ENCODE measurements at places on chromosomes 13 and 19. TPM values are rescaled to one million over a fixed set of nuclear protein-coding genes. Genes with fewer than 3 reads are reported as not detected.

The OR2Z1 gene
- total RNA-seq = not detected

The LRRC8E gene
- total RNA-seq = 14.8 TPM

The PDE4C gene
- total RNA-seq = under 0.01 TPM

The PCDH9 gene
- total RNA-seq = 4.6 TPM

The TNFRSF19 gene
- total RNA-seq = 22.5 TPM

The CARS2 gene
- 73.5 TPM for total RNA-seq

The RGL3 gene
- total RNA-seq = 1.9 TPM

- DNase-seq = peak; percentile 85
These were observed 70.3 kb downstream of the DHRS12 start for GRCh38 chr13:51733374-51734298.

DNA sequence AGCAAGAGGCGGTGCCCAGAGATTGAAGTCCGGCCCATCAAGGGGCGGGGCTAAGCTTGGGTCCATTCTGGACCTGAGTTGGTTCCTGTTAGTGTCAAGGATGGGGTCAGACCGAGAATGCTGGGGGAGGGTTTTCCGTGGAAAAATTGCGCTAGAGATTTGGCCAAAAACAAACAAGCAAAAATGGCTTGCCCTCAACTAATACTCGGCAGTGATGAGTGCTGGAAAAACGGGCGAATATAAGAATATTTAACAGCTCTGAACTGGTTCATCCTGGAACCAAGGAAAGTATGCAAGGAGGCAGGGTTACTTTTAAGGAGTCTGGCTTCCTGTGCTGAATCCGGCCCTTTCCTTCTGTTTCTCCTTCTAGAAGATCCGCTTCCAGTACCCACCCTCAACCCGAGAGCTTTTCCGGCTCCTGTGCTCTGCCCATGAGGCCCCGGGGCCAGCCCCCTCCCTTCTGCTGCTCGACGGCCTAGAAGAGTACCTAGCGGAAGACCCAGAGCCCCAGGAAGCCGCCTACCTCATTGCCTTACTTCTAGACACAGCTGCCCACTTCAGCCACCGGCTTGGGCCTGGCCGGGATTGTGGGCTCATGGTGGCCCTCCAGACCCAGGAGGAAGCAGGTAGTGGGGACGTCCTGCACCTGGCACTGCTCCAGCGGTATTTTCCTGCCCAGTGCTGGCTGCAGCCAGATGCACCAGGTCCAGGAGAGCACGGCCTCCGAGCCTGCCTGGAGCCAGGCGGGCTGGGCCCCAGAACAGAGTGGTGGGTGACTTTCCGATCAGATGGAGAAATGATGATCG lies 880 bp downstream of the SWSAP1 start:
- no peak for DNase-seq

- DNase-seq = no peak
These were observed 698.0 kb downstream of the PCDH9 start for GRCh38 chr13:66532146-66532545.

DNA sequence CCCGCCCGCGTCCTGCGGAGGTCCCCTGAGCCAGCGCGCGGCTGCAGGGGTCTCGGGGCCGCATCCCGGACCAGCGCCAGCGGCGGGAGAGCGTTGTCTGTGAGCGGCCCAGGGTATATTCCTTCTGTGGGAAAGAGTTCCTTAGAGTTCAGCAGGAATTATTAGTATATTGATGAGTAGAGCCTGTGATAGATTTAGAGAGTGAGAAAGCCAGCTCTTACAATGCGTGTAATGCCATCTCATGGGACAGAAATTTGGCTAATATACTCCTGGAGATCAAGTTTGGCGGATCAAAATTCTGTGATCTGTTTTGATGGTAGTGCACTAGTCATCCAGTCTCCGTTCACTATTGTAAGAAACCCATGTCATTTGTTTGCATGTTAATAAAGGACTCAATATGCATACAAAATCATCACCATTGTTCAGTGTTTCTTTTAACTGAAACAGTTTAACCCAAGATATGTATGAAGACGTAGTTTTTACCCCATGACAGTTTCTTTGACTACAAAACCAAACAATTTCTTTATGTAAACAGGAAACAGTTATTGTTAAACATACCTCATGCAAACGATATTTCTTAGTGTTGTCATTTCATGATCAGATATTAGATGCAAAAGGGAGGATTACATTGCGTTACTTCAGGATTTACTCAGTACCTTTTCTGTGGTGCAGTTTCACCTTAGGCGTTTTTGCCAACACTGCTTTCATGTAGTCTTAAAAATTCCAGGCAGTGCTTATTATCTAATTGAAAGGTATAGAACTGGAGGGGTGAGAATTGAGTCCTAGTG lies 9.9 kb downstream of the TNFRSF19 start:
- DNase-seq = no peak

DNA sequence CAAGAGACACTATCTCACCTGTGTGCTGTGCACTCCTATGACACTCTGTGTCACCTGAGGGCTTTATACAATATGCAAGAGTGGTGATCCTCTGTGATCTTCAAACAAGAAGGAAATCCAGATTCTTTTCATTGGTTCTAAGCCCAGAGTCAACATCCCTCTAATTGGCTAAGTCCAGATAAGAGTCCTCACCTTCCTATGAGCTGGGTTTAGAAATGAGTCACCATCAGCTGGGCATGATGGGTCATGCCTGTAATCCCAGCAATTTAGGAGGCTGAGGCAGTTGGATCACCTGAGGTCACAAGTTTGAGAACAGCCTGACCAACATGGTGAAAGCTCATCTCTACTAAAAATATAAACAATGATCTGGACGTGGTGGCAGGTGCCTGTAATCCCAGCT lies 144.4 kb downstream of the ZNF675 start:
- no peak for DNase-seq

DNA sequence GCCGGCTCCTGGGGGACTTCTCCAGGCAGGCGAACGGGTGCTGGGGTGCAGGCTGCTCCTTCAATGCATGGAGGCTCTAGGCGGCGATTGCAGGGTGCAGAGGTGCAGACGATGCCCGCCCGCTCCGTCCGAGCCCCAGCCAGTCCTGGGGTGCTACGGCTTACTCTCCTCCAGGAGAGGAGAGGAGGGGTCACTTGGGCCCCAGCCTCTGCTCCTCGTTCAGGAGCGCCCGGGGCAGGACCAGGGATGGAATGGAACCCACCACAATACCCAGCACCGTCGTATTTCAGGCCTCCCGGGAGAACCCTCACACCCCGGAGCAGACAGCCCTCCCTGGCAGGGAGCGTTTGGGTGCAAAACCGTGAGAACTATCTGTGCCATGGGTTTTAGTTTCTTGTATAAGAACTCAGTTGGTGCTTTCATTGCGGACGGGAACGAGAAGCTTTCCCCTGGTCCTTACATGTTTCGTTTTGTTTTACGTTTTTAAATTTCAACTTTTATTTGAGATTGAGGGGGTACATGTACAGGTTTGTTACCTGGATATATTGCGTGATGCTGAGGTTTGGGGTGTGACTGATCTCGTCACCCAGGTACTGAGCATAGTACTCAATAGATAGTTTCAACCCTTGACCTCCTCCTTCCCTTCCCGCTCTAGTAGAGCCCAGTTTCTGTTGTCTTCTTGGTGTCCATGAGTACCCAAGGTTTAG lies 46.8 kb downstream of the ARHGEF18 start:
- DNase-seq = no peak

DNA sequence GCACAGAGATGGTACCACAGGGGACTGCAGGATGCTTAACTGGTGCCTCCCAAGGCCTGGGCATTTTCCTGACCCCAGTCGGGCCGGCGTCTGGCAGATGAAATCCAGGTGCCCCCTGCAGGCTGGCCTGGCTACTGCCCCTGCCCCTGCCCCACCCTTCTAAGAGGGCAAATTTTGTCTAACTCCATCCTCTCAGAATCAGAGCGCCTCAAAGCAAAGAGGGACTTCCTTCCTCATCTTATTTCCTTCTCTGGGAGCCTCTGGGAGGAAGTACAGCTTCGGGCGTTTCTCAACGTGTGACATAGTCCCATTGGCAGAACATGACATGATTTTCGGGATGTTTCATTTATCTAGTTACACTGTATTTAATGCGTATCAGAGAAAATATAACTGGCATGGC lies 2.7 kb downstream of the PRKACA start:
- DNase-seq = no peak

GRCh38 chr19:13091400-13092157 lies 11.1 kb downstream of the LYL1 start:
- peak; percentile 73 for DNase-seq

DNA sequence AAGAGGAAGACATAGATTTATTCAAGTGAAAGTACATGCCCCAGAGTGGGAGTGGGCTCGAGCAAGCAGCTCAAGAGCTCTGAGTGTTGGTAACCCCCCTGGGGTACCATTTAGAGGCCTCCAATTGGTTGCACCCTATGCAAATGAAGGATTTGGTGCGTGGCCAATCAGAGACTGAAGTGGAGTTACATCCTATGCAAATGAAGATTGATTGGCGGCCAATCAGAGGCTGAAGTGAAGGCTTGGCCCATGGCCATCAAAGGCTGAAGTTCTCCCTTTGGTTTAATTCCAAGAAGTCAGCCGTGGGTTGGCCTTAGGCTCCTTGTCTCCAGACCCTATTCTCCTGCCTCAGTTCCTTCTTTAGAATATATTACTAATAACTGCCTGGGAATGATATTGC lies 12.9 kb upstream of the IGFL1 start:
- DNase-seq = no peak

Measured in renal cortical epithelial cell (primary cell).